Pancreas (tissue), 10 donors: ENCODE measurements at places on chromosomes 16 and 17. TPM values are rescaled to one million over a fixed set of nuclear protein-coding genes. Genes with fewer than 3 reads are reported as not detected.

Gene ZNF629
- polyA plus RNA-seq: 5.8 TPM

Gene C16orf95
- polyA plus RNA-seq: 3.1 TPM

Gene GPR179
- polyA plus RNA-seq: 0.45 TPM

Gene SPATA32
- polyA plus RNA-seq: 0.19 TPM

Gene GSDMA
- not detected for polyA plus RNA-seq

Gene MT1M
- 34.6 TPM for polyA plus RNA-seq

Gene HEATR9
- polyA plus RNA-seq: not detected

Gene ZFP90
- polyA plus RNA-seq: 9.2 TPM

Gene UBE2O
- polyA plus RNA-seq: 17.3 TPM

Gene HAP1
- 4.2 TPM for polyA plus RNA-seq

Gene CFAP119
- polyA plus RNA-seq: 21.4 TPM

Gene CDH13
- 0.34 TPM for polyA plus RNA-seq

Gene JPH3
- 1.9 TPM for polyA plus RNA-seq

Gene EVI2A
- polyA plus RNA-seq: 0.61 TPM

Gene SPPL2C
- polyA plus RNA-seq: not detected

Gene AXIN2
- polyA plus RNA-seq: 2.5 TPM

Gene MAP3K3
- polyA plus RNA-seq: 16.9 TPM

Gene CENPX
- 43.6 TPM for polyA plus RNA-seq

Gene KLHL10
- polyA plus RNA-seq: not detected

Gene TEX14
- polyA plus RNA-seq: 0.59 TPM

Gene USB1
- polyA plus RNA-seq: 16.5 TPM

Gene FGF11
- polyA plus RNA-seq: 0.61 TPM

Gene CEP112
- 8.8 TPM for polyA plus RNA-seq

Gene RNF112
- polyA plus RNA-seq: 1.2 TPM

Gene SPECC1
- polyA plus RNA-seq: 7.0 TPM

Gene CD300LB
- polyA plus RNA-seq: 0.08 TPM

Gene ADAD2
- polyA plus RNA-seq: 2.4 TPM

Gene SLC38A8
- 0.38 TPM for polyA plus RNA-seq

Gene TEKT1
- polyA plus RNA-seq: not detected

Gene SMIM36
- not detected for polyA plus RNA-seq

Gene NBR1
- polyA plus RNA-seq: 15.5 TPM

Gene KRT16
- polyA plus RNA-seq: 0.05 TPM

Gene KCNJ2
- polyA plus RNA-seq: 0.38 TPM

Gene RNF43
- 6.2 TPM for polyA plus RNA-seq

Gene PLXDC1
- 1.8 TPM for polyA plus RNA-seq
